ENCODE measurements at places on chromosomes 2 and 18.

DNA sequence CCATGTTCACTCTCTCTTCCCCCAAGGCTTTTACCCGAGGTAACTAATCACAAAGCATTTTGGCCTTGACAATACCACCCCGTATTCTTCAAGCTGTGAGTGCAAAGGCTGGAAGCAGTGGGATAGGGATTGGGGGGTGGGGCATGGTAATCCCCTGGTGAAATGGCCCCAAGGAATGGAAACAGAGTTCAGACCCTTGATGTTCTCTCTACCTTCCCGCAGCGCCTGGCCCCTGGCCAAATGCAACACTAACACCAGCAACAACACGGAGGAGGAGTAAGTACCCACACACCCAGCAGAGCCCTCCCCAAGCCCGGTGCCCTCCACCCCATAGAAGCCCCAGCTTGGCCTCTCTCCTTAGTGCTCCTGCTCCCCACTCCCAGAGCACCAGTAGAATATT lies 36.9 kb downstream of the CNGA3 start:
- no peak for DNase-seq

DNA sequence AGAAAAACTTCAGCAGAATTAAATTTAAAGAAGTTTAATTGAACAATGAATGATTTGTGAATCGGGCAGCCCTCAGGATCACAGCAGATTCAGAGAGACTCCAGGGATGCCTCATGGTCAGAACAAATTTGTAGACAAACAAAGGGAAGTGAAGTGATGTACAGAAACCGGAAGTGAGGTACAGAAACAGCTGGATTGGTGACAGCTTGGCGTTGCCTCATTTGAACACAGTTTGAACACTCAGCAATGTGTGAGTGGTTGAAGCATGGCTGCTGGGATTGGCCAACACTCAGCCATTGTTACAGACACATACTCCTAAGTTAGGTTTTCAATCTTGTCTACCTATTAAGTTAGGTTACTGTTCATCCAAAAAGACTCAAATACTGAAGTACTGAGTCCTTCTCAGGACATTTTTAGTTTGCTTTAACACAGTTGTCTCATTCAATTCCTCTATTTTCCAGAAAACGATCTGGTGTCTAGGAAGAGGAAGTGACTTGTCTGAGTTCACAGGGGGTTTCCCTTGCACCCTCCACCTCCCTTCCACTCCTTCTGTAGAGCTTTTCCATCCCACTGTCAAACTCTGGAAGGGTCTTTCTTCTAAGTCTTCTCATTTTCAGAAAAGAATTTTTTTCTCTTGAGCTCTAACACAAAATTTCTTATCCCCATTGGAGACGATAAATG lies 137.9 kb downstream of the SLC4A3 start:
- DNase-seq, result no peak

DNA sequence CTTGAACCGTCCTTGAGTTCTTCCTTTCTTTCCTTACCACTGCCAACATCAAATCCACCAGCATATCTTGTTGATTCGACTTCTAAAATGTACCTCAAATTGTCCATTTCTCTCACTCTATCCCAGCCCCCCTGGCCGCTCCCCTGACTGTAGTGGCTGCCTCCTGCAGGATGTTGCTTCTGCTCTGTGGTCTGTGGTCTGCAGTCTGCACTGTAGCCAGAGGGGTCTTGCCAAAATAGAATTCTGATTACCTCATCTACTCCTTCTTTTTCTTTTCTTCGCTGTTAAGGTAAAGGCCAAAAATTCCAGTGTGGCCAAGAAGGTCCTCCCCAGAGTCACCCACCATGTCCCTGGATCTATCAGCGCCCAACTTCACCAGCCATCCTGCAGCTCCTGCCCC lies 79.5 kb upstream of the ALPP start:
- no peak for DNase-seq

- DNase-seq, result no peak
These were observed 696.1 kb downstream of the NRXN1 start for GRCh38 chr2:50335852-50336251.

GRCh38 chr2:226411727-226412360 lies 387.8 kb downstream of the IRS1 start:
- DNase-seq, result no peak

DNA sequence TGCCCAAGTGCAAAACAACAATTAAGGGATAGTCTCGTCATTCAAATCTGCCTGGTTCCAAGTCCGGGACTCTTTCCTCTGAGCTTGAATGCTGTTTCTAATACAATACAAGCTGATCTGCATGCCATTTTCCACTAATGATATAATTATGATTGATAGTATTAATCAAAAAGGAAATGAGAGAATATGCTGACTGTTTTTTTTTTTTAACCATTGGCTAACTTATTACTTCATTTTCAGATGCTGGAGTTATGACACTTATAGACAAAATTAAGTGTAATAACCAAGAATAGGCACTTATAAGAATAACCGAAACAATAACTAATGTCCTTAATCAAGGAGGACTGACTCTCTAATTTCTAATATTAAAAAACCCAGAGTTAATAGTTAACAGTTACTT lies 343.6 kb downstream of the LPIN1 start:
- no peak for DNase-seq

DNA sequence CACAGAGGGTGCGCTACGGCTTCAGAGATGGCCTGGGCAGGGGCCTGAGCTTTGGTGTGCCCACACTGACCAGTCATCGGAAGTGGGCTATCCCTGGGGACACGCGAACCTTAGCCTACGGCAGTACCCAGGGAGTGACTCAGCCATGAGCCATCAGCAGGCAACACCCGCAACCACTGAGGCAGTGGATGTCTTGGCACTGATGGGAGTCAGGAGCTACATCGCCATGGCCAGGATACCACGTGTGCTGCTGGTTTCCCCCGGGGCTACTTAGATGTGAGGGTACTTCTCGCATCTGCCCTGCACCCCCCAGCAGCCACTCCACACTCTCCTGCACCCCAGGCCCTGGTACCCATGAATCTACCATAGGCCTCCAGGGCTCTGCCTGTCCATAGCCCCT lies 12.8 kb upstream of the HPCAL1 start:
- DNase-seq, result no peak

- no peak for DNase-seq
These were observed 111.9 kb downstream of the NCK2 start for GRCh38 chr2:105856581-105856980.

DNA sequence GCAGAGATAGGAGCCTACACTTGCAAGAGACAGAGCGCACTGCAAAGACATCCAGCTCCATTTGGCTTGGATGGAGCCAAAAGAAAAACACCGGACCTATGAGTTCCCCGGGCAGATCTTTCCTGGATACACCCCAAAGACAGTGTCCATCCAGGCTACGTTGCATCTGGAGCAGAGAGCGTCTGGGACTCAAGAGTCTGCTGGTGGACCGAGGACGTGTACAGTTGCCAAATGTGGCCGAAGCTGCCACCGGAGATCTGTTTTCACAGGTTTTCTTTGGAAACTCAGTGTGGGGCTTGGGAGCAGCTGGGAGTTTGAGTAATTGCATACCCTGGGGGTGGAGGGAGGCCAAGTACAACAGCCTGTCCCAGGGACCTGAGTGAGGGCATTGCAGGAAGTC lies 192.3 kb upstream of the OSR1 start:
- no peak for DNase-seq

- no peak for DNase-seq
These were observed 159.6 kb downstream of the DCC start for GRCh38 chr18:52499644-52500043.

- DNase-seq, result no peak
These were observed 465.0 kb upstream of the SOX11 start for GRCh38 chr2:5227062-5227699.

DNA sequence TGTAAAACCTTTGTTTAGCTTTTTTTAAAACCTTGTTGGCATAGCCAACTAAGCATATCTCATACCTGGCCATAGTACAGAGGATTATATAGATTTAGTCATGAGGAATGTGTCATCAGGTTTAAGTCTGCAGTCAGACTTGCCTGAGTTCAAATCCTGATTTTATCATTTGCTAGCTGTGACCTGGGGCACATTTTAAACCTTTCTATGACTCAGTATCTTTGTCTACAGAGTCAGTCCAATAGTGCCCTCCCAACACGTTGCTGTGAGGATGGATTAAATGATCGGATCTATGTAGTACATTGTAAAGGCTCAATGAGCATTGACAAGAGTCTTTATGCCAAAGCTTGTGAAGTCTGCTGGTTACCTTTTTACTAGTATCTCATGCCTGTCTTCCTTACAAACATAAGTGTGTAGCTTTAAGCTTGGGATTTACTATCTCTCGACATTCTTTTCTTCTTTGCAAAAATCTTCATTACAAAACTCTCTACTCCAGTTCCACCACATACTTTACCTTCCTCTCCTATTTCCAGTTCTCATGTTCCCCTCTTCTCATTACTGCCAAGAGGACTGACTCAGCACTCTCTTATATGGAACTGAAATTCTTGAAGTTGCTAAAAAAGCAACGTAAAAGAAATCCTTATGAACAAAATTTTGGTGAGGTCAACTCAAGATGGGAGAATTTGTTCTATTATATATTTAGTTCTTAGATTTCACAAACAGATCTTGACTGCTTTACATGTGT lies 68.1 kb upstream of the RBMS1 start:
- DNase-seq, result no peak

DNA sequence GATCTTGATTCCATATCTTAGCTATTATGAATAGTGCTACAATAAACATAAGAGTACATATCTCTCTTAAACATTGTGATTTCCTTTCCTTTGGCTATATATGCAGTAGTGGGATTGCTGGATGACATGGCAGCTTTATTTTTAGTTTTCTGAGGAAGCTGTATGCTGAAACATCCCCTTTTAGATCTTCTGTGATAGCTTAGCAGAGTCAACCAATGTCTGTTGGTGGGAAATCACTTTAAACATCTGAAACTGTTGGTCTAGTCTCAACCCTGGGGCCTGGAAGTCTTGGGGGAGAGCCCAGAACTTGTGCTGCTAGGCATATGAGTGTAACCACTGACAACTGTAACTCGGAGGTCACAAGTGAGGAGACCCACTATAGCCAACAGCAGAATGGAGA lies 378.6 kb upstream of the SLC14A2 start:
- DNase-seq, result no peak

GRCh38 chr2:241774419-241775222 lies 2.0 kb upstream of the GAL3ST2 start:
- peak; percentile 37 for DNase-seq

DNA sequence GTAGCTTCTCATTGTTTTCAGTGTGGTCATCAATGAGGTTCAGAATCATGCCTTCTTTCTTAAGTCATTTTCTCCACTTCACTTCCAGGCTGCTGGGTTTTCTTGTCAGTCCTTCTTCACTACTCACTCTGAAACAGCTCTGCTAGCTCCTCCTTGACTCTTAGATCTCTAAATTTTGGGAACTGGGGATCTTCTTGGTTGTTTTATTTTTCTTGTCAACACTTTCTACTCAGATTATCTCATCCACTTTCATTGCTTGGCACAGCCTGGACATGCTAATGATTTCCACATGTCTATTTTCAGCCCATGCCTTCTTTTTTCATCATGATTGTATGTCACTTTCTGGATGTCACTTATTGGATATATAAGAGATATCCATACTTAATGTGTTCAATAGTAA lies 517.8 kb upstream of the DSEL start:
- no peak for DNase-seq

DNA sequence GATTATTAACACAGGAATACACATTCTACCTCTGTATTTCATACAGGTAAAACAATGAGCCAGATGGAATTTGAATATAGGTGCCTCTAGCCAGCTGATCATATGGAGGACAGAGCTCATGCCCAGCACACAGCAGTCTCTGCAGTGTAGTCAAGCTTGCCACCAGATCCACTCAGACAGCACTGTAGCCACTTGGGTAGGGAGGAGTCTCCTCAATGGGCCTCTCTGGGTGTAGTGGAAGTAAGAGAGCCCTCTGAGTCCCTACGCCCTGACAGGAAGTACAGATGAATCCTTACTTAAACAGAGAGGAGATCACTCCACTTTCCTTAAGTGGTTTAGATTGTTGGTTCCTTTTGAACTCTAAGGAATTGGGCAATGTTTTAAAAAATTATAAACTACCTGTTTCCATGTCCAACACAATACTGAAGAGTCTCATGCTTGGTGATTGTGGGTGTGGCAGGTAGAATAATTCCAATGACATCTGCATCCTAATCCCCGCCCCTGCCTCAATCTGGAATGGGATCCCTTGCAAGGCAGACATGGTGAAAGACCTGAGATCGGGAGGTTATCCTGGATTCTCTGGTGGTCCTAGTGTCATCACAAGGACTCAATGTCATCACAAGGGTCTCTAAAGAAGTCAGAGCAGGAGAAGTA lies 23.0 kb upstream of the TMEM200C start:
- DNase-seq, result no peak

DNA sequence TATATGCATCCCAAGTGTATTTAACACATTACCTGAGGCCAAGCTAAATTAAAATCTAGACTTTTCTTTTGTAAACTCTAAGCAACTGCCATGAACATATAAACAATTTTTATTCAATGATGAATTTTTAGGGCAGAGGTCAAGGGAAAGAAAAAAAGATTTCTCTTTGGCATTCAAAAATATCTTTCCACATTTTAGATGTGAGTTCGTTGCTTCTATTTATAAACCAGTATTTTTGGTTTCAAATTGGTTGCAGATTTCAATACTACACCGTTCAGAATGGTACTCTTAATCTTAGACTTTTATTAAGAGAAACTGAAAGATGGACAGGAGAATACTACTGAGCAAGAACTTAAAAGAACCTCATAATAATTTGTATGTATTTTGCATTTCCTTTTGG lies 293.6 kb upstream of the CCDC68 start:
- DNase-seq, result no peak

DNA sequence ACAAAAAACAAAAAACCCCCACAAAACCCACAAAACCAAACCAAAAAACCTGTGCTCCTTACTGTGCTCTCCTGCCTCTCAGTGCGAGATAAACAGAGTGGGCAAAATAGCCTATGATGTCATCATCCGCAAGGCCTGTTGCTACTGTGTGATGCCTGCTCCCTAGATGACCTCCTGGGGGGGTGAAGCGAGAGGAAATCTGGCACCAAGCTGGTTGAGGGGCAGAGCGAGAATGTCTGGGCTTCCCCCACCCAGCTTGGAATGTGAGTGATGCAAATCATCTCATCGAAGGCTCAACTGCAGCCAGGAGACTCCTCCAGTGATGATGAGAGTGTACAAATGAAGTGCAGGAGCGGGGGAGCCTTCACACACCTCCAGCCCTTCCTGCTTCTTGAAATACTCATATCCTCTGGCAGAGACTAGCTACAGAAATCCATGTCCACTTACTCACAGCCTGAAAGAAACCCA lies 57.7 kb upstream of the MAP4K3 start:
- DNase-seq, result no peak

DNA sequence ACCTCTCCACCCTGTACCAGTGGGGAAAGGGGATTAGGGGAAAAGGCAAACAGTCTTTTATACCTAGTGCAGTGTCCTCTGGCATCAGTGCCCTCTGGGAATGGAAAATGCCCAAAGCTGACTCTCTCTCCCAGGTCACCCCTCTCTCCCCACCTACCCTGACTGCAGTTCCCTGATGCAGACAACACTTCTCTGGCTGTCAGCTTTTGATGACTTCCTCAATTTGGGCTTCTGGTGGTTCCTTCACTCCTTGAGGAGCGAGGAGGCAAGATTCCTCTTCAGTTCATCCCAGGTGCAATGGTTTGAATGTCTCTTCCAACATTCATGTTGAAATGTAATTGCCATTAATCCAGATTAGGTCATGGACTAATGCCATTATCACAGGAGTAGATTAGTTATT lies 19.7 kb upstream of the PPM1B start:
- no peak for DNase-seq

GRCh38 chr2:110116033-110116710 lies 550 bp upstream of the MALL start:
- DNase-seq, result no peak

GRCh38 chr2:240655931-240656886 lies 26.5 kb downstream of the AQP12B start:
- DNase-seq, result no peak
